Vein endothelial cell (primary cell): ENCODE measurements at places on chromosomes 12 and 14. TPM values are rescaled to one million over a fixed set of nuclear protein-coding genes. Genes with fewer than 3 reads are reported as not detected.

KRT86 gene
- not detected in 2 replicates for total RNA-seq

OAS3 gene
- total RNA-seq, result 8.5 and 13.7 TPM in 2 replicates

PSMB11 gene
- total RNA-seq, result not detected in 2 replicates

LTBP2 gene
- total RNA-seq, result 243 and 301 TPM in 2 replicates

INF2 gene
- 78.1 and 80.2 TPM in 2 replicates for total RNA-seq

RNASE3 gene
- not detected in 2 replicates for total RNA-seq

BCL2L14 gene
- total RNA-seq, result not detected in 2 replicates

FAM216A gene
- total RNA-seq, result 12.0 and 15.0 TPM in 2 replicates

SLC35E3 gene
- total RNA-seq, result 4.2 and 5.0 TPM in 2 replicates

C14orf39 gene
- total RNA-seq, result under 0.01 TPM in 1 of 2 replicates, not detected in the other

SERPINA6 gene
- not detected in 2 replicates for total RNA-seq

CABP1 gene
- total RNA-seq, result not detected in 2 replicates

AKAP5 gene
- total RNA-seq, result 0.33 and 0.76 TPM in 2 replicates

SLC5A8 gene
- not detected in 2 replicates for total RNA-seq

PIK3C2G gene
- total RNA-seq, result 1.7 and 2.3 TPM in 2 replicates

GPR65 gene
- total RNA-seq, result 0.33 TPM in 1 of 2 replicates, not detected in the other

RPL10L gene
- not detected in 2 replicates for total RNA-seq

RNASE4 gene
- 6.4 and 20.9 TPM in 2 replicates for total RNA-seq

TSHR gene
- total RNA-seq, result not detected in 2 replicates

GALNT6 gene
- 63.4 and 69.8 TPM in 2 replicates for total RNA-seq

LHX5 gene
- total RNA-seq, result not detected in 2 replicates

DCN gene
- 1.3 and 1.4 TPM in 2 replicates for total RNA-seq
